H1 (cell line): ENCODE measurements at places on chromosomes 6 and 20. TPM values are rescaled to one million over a fixed set of nuclear protein-coding genes. Genes with fewer than 3 reads are reported as not detected.

Gene MYB
- 7.6 and 9.2 TPM in 2 replicates for total RNA-seq

Gene NRSN1
- 0.29 and 0.78 TPM in 2 replicates for total RNA-seq

Gene SMPDL3A
- 2.6 and 3.5 TPM in 2 replicates for total RNA-seq

Gene DDRGK1
- 42.0 and 43.8 TPM in 2 replicates for total RNA-seq

GRCh38 chr6:17484201-17484849 lies 90.9 kb downstream of the CAP2 start:
- no peaks in the 10 kb centered on the region for H3K4me1 ChIP-seq
- DNase-seq: peak; percentile 10
- no peaks in the 10 kb centered on the region for H3K36me3 ChIP-seq
- no peaks in the 10 kb centered on the region for H3K27me3 ChIP-seq
- no peak overlapping the region for H3K4me3 ChIP-seq

DNA sequence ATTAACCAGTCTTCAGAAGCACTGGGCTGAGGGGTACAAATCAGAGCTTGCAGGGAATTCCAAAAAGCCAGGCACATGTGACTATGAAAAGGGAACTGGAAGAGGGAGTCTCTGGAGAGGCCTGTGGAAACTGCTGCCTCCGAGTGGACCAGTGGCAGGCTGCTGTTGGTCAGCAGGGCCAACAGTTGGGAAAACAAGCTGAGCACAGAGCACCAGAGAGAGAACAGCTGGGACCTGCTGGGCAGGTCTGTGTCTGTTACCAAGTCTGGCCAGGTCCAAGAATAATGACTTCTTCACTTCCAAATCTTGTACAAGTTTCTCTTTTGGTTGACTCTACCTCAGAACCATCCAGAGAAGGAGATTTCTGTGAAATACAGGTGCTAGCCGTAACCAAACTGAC lies 81.4 kb downstream of the LIN28B start:
- DNase-seq: no peak

GRCh38 chr6:157233686-157234085 lies 89.6 kb downstream of the TMEM242 start:
- H3K27me3 ChIP-seq: peaks cover 39% of the 10 kb centered on the region
- no peaks in the 10 kb centered on the region for H3K36me3 ChIP-seq
- H3K4me3 ChIP-seq: no peak overlapping the region
- no peaks in the 10 kb centered on the region for H3K4me1 ChIP-seq
- DNase-seq: no peak
- no peak overlapping the region for H3K27ac ChIP-seq

- no peaks in the 10 kb centered on the region for H3K36me3 ChIP-seq
- H3K27ac ChIP-seq: no peak overlapping the region
- no peaks in the 10 kb centered on the region for H3K27me3 ChIP-seq
- no peak for DNase-seq
- no peak overlapping the region for H3K4me3 ChIP-seq
- H3K4me1 ChIP-seq: no peaks in the 10 kb centered on the region
Measured at GRCh38 chr6:85115376-85115775, 334.5 kb upstream of the NT5E start.
